ENCODE measurements at places on chromosomes 2 and 18. TPM values are rescaled to one million over a fixed set of nuclear protein-coding genes. Genes with fewer than 3 reads are reported as not detected.

MC2R gene
- total RNA-seq: not detected

ASAP2 gene
- total RNA-seq: 51.7 TPM

FSHR gene
- 0.46 TPM for total RNA-seq

PRKAG3 gene
- total RNA-seq: not detected

CCDC85A gene
- 38.1 TPM for total RNA-seq
